ENCODE measurements at places on chromosomes 4 and X.
A peak's percentile ranks its signal among the peaks of the same experiment; 100 is the strongest.

DNA sequence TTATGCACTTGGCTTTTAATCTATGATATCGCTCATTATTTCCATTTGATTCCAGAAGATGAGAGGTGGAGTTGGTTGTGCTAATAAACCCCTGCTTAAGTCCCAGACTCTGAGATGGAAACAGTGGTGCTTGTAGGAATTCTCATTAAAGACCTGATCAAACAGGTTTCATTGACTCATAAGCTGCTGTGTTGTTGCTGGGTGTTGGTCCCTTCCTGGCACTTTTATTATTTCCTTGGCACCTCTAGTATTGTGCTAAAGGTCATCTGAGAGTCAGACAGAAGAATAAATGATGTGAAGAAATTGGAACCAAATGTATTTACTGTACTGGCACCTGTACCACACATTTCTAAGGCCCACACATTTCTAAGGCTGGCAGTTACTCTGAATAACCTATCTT lies 544.7 kb upstream of the NR3C2 start:
- DNase-seq: peak; percentile 94

DNA sequence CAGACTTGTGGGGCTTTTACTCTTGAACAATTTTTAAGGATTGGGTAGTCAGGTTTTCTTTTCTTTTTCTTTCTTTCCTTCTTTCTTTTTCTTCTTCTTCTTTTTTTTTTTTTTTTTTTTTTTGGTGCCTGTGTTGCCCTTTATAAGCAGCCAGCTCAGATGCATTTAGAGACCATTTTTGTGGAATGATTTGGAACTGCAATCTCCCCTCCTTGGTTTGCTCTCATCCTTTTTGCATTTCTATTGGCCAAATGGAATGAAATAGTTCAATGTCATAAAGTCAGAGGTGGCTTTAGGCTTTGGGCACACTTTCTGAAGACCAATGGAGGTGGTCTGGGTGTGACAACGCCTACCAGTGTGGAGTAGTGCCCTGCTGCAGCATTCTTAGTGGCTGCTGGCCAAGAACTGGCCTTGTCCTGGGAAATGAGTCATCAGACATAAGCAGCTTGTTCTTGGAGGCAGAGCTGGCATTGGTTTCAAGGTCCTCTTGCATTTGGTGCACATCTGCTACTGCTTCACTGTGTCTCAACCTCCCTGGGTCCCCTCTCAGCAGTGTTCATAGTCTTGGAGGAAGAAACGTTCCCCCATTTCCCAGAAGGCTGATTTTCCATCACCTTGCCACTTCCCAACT lies 84.5 kb downstream of the CT47B1 start:
- DNase-seq: peak; percentile 70

DNA sequence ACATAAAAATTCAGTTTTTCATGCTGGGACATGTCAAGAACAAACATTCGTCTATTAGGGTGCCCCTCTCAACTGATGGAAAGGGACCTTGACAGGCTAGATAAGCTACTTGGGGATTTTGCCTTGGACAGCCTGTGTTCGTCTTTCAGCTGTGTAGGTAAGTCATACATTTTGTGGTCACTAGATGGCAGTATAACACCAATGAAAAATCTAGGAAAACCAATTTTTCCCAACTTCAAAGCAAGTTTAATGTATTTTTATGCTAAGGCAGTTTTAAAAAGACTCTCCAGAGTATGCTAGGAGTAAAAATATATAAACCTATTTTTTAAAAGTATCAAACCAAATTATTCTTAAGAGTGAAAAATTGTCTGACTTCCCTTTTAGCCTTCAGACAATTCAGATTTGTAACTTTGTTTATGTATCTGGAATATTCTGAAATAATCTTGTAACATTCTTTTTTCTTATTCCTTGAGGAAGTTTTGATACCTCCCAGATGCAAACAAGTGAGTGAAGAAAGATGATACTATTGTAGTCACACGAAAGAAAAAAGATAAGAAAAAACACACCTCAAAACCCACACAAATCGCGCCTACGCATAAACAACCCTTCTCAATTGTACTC lies 158.3 kb downstream of the CPE start:
- peak; percentile 63 for DNase-seq

- DNase-seq: peak; percentile 87
Observed at GRCh38 chr4:37528166-37528885, 157.8 kb downstream of the RELL1 start.
